NCI-H1694 (cell line): ENCODE measurements at places on chromosomes 2 and 18.

DNA sequence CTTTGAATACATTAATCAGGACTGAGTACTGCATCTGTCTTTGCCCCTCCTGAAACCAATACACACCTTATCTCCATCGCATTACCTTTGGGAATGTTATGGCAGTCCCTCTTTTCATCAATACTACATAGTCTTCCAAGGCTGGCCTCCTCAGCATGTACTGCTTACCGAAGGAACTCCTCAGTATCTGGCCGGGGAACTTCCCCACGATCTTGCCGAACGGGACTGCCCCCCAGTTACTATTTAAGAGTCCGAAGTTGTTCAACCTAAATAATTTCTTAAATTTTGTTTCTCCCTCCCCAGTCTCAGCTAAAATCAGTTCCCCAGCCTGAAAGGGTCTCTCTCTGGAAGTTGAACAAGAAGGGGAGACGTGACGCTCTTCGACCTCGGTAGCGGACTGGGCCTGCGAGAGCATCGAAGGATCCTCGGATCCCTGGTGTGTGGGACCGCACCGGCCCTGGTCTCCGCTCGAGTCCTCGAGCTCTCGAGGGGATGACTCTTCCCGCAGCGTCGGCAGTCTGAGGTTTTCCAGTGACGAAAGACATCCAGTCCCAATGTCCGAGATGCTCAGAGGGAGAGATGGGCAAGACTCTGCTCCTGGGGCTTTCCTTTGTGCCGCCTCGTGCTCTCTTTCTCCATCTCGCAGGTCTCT is 489 bp downstream of the TRMT61B start:
- no peak for DNase-seq

- DNase-seq = no peak
These were observed 428.1 kb upstream of the ID2 start for GRCh38 chr2:8253781-8254180.

DNA sequence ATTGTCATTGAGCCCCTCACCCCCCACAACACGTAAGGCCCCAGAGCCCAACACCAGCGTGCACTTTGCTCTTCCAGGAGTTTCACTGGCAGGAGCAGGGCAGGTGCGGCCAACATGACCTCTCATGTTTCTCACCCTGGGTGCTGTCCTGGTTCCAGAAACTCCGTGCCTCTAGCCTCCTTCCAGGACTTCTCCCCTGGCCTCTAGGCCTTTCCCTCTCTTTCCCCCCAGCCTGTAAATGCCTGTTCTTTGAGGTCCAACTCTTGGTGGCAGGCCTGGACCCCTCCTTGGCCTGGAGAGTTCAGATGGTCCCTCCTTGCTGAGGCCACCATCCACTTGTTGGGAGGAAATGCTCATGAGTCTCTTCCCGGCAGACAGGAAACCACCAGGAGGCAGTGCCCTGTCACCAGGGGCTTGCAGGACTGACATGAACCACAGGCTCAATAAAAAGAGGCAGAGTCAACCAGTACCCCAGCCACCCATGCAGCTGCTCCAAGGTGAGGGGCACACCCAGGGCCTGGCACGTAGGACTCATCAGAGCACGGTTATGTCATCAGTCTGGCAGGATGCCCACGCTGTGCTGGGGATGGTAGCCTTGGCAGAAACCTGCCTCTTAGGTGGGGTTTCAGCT is 1.5 kb downstream of the MALL start:
- no peak for DNase-seq

GRCh38 chr2:228329282-228329681 is 147.8 kb upstream of the SPHKAP start:
- DNase-seq = peak; percentile 96
